ENCODE measurements at places on chromosomes 5 and 9.

DNA sequence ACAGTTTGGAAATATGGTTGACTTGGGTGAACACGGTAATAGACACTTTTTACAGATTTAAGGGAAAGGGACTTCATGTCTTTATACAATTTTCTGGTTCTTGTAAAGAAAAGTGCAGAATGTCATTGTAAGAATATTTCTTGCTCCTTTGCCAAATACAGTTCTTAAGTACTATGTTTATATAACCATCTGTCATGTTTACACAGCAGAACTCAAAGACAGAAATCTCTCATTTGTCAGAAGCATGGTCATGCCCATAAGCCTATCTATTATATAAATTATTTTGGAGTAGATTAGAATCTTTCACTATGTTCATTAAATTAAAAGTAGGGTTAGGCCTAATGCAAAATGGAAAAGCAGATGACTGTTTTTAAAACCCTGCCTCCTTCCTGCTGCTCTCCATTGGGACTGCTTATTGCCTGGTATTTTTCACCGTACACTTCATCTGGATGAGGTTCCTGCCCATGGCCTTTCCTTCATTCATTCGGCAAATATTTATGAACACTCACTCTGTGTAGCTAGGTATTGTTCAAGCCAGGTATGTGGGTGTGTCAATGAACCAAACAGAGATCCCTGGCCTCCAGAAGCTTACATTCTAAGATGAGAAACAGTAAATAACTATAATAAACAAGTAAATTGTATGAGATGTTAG, 558.1 kb downstream of the NR2F1-AS1 start:
- no peak for DNase-seq

- no peak for DNase-seq
Observed at GRCh38 chr9:121289026-121289771, 21.2 kb downstream of the GSN start.

GRCh38 chr5:165477546-165477945, 1972.1 kb downstream of the MAT2B start:
- DNase-seq: peak; percentile 79

DNA sequence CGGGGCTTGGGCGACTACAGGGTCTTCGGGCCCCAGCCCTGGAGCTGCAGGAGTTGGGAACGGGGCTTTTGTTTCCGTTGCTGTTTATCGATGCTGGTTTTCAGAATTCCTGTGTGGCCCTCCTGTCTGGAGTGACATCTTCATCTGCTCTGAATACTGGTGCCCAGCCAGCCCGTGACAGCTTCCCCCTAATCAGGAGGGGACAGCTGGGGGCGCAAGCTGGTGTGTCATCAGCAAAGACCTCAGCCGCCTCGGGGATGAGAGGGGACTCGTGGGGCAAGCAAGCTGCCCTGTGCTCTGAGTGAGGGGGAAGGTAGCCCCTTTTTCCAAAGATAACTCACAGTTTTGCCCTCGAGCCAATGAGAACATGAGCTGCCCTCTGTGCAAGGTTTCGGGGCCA, 110.7 kb downstream of the RXRA start:
- DNase-seq: no peak

DNA sequence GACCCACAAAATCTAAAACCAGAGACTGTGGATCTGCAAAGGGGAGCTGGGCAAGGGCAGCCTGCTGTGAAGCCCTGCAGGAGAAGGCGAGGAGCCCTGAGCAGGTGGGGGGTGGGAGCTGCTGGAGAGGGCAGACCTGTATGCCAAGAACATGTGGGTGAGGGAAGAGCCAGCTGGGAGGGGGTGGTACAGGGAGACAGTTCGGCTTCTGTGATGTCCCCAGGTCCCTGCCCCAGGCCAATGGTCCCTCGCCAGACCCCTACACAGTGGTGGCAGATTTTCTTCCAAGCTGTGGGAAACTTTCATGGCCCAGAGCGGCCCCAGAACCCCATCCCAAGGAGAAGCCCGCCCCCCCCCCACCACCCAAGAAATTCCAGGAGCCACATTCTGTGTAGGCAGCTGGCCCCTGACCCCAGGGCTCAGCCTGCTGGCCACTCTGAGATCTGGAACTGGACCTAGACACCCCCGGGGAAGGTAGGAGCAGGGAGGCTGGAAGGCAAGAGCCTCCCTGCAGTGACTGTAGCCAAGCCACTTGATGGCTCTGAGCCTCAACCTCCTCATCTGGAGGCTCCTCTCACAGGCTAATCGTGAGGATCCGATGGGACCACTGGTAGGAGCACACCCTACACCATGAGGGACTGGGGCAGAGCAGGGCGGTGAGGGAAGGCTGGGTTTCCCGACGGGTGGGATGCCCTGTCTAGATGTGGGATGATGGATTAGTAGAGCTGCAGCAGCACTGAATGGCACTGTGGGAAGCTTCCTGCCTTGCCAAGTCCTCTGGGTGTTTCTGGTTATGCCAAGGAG, 22.6 kb upstream of the CSF1R start:
- no peak for DNase-seq

All from muscle of arm (tissue), 14 donors.